ENCODE measurements at places on chromosomes 1 and 21.

DNA sequence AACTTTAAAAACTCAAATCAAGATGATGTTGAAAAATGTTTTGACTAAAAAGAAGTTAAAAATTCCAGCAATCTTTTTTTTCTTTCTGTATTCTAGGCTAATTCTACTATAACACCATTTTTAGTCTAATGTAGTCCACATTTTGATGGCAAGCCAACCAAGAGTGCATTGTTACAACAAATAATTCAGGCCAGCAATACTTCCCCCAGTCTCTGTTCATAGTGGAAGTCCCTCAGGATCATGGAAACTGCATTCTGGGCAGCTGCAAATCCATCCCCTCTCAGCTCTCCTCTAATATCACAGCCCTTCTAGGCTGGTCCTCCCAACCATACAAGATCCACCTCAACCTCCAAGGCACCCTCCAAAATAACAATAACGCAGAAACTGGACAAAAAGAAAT lies 7.8 kb upstream of the CD58 start:
- no peak for DNase-seq

GRCh38 chr1:71916894-71917293 lies 365.4 kb downstream of the NEGR1 start:
- no peak for DNase-seq

DNA sequence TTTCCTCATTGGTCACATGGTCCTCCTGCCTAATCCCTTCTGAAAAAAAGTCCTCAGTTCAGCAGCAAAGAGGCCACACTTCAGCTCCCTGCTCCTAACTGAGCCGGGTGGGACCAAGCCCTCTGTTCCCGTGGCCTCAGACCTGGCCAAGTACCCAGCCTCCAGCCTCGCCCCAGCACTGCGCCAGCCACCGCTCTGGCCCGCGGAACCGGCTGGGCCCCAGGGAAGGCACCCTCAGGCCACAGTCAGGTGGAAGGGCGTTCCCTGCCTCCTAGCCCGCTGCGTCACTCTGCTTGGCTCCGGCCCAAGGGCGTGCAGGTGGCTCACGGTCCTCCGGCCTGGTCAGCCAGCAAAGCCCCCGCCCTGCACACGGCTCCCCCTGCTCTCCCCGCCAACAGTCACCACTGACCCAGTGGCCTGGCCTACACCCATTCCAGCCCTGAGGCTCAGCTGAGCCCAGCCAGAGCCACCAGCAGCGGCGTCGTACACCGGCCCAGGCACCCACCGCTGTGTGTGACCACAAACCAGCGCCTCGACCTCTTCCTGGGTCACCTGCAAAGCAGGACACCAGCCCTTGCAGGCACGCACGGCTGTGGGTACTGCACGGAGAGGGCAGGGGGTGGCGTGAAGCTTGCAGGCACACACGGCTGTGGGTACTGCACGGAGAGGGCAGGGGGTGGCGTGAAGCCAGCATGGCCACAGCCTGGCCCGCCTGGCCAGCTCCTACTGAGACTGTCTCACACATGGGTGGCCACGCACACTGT lies 19.4 kb downstream of the NADK start:
- DNase-seq, result no peak

GRCh38 chr1:58576727-58577653 lies at the start of gene TACSTD2:
TSS of gene TACSTD2 (minus strand) at chr1:58577252. CDS start at chr1:58577156, 96 bp downstream.
- DNase-seq, result no peak

DNA sequence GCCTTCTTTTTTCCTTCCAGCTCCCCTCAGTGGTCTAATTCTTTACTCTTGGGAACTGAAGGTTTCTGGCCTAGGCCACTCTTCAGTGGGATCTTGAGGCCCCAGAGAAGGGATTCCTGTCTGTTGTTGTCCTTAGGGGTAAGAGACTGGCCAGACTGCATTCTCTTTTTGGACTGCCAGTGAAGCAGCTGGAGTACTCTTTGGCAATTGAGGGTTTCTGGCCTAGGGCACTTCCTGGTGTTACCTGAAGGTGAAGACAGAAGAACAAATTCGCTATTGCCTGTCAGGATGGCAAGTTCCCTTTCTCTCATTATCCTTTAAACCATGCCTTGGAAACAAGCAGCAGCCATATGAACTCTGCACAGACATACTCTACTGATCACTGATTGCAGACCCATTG lies 286.6 kb upstream of the ZP4 start:
- no peak for DNase-seq

- DNase-seq, result no peak
Observed at GRCh38 chr1:234611847-234612351, 1.9 kb upstream of the IRF2BP2 start.

- DNase-seq, result no peak
Observed at GRCh38 chr1:1629430-1630190, 2.4 kb upstream of the MMP23B start.

GRCh38 chr21:43333298-43334062 lies 93.5 kb downstream of the SIK1 start:
- DNase-seq, result peak; percentile 87

DNA sequence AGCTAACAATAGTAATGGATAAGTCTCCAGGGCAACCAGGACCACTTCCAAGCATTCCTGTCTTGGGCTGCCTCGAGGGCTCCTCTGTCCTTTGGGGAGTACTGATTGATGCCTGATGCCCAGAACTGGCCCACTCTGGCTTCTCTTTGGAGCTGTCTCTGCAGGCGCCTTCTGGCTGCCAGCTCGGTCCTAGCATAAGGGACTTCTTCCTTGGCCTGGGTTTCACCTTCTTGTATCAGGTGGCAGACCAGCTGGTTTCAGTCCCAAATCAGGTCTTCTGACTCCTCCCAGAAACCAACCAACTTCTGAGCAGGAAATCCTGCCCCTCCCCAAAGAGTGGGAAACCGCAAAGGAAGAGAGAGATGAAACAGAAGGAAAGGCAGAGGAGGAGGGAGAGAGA lies 10.6 kb downstream of the G0S2 start:
- no peak for DNase-seq

DNA sequence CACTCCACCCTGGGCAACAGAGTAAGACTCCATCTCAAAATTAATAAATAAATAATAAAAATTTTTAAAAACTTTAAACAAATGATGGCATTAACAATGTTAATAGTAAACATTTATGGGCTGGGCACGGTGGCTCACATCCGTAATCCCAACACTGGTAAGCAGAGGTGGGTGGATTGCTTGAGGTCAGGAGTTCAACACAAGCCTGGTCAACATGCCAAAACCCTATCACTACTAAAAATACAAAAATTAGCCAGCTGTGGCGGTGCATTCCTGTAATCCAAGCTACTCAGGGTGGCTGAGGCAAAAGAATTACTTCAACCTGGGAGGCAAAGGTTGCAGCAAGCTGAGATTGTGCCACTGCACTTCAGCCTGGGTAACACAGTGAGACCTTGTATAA lies 9.0 kb upstream of the L1TD1 start:
- no peak for DNase-seq

GRCh38 chr1:42179275-42179674 lies 14.7 kb upstream of the GUCA2A start:
- no peak for DNase-seq

- DNase-seq, result no peak
Observed at GRCh38 chr1:20197329-20197791, 11.0 kb upstream of the PLA2G2C start.

GRCh38 chr1:224199679-224200078 lies 16.6 kb downstream of the DEGS1 start:
- DNase-seq, result no peak

DNA sequence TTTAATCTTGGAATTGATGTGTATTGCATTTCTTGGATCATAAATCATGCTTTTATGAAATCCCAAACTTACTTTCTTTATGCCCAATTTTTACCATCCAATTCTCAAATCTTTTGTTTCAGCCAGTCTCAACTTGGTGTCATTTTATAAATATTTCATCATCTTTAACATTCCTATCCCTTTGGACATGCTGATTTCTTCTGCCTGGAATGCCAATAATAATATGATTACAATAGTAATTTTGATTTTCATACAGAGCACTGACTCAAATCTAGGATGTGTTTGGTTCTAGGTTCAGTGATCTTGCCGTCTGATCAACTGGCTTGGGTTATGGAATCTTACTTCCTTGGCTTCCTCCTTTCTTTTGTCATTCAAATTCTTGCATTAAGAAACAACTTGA lies 12.8 kb downstream of the RRP15 start:
- no peak for DNase-seq

GRCh38 chr1:58869638-58870297 lies 85.9 kb upstream of the JUN start:
- no peak for DNase-seq

DNA sequence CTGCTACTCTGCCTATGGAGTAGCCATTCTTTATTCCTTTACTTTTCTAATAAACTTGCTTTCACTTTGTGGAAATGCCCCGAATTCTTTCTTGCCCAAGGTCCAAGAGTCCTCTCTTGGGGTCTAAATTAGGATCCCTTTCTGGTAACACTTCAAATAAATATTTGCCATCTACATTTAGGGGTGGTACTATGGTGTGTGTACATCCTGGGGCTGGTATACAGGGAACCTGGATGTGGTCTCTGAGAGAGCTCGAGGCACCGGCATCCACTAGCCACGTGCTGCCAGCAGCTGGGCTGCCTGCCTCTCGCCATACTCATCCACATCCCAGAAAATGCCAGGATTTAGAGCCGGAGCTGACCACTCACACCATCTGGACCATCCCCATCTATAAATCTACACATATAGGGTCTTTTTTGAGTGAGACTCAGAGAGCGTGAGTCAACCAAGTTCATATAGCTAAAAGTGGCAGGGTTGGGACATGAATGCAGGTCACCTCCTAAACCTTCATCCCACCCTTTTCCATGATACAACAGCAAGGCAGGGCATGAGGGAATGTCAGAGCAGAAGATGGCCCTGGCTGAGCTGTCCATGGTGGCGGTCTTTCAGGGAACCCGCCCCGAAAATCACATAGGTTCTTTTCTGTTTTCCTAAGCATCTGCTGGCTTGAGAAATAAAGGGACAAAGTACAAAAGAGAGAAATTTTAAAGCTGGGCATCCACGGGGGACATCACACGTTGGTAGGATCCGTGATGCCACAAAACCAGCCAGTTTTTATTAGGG lies 76.6 kb upstream of the F3 start:
- DNase-seq, result no peak

DNA sequence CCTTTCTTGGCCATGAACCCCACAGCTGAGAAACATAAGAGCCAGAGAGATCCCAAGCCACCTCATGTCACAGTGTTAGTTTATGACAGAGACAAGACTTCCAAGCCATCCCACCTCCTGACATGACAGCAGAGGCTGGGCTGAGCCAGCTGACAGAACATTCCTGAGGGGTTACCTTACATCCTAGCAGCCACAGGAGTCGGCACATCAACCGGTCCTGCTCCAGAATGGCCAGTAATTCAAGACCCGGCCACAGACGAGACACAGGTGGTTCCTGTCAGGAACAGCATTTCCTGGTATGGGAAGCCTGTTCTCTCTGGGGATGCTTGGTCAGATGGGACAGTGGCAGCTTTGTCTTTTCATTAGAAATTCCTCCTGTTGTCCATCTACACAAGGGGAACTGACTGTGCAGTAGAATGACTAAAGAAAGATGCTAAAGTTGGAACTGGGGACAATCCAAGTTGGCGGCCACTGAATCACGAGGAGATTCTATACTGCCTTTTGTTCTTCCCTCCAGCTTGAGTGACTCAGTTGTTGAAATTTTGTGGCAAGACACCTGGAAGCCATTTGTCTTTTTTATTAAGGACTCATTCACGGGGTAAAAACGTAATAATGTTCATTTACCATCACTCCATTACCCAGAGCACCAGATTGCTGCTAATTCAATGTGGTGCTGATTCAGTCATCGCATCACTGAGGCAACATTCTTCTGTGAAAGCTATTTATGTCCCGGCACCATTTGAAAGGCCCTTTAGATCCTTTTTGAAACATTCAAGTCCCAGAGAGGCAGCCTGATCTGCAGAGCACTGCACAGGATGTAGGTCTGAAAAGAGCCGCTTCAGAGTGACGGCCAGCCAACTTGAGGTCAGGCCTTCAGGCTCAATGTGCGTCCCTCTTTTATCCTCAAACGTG lies 37.2 kb upstream of the NPL start:
- peak; percentile 18 for DNase-seq

Data from GM04504 (cell line).